ENCODE measurements at places on chromosomes 7 and 10. TPM values are rescaled to one million over a fixed set of nuclear protein-coding genes. Genes with fewer than 3 reads are reported as not detected.

Gene HSPA14
- 7.8 TPM for total RNA-seq

Gene PTTG1IP2
- total RNA-seq: not detected

DNA sequence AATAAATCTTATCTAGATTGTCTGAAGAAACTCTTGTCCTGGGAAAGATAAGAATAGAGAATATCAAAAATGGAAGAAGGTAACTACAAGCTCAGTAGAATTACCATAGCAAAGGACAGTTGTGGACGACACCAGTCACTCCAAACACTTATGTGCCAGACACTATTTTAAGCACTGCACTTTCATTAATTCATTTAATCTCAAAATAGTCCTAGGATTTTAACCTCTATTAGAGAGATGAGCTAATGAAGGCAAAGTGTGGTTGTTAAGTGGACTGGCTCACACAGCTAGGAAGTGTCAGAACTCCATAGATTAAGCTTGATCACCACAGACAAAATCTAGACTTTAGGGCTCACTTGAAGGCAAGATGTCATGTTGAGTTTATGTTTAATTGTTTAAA lies 168.9 kb downstream of the CDC14C start:
- no peak for DNase-seq

- DNase-seq: no peak
Observed at GRCh38 chr7:100358857-100359212, 918 bp downstream of the PILRB start.

DNA sequence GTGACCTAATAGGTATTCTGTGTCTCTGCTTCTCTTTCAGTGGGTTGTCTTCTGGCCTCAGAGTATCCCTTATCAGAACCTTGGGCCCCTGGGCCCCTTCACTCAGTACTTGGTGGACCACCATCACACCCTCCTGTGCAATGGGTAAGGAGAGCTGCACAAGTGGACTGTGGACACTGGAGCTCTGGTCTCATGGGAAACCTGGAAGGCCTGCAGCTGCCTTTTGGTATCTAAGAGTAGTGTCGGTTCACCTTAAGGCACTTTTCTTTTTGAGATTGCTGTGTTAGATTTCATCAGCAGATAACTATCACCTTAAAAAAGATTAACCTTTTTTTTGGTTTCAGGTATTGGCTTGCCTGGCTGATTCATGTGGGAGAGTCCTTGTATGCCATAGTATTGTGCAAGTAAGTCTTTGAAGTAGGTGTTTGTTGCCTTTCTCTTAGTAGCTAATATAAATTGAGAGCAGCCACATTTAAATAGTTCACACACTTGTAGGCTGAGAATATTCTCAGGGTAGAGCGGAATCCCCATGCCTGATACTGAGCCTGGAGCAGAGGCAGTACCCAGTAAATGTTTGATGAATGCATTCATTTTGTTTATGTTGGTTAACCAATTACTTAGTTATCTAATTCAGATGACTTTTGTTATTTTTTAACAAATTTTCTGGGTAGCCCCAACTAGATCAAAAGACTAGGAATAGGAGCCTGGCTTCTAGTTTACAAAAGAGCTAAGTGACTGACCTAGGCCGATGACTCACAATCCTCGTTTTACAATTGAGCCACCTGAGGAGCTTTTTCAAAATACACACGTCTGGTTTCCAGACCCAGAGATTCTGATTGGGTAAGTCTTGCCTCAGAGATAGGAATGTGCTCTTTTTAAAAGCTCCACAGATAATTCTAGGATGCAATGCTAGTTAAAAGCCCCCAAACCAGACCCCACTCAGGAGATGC lies 3.6 kb downstream of the TMEM254 start:
- no peak for DNase-seq

All from body of pancreas (tissue), 4 donors.